Activated CD4-positive, alpha-beta T cell treated with anti-CD3 and anti-CD28 coated beads for 4 hours (primary cell): ENCODE measurements at places on chromosomes 16 and 17.

GRCh38 chr16:14193316-14193871 lies 122.3 kb downstream of the MRTFB start:
- DNase-seq, result peak; percentile 33

- DNase-seq, result no peak
Observed at GRCh38 chr17:81354252-81354953, 40.9 kb upstream of the BAHCC1 start.

- no peak for DNase-seq
Observed at GRCh38 chr16:386641-387156, 4.9 kb upstream of the PGAP6 start.

- DNase-seq, result no peak
Observed at GRCh38 chr16:85193115-85193493, 80.8 kb upstream of the CIBAR2 start.

GRCh38 chr17:77465358-77466041 lies 324.7 kb downstream of the SEC14L1 start:
- peak; percentile 80 for DNase-seq

GRCh38 chr16:81562174-81562849 lies 117.7 kb downstream of the CMIP start:
- no peak for DNase-seq

GRCh38 chr16:80105160-80105559 lies 435.6 kb upstream of the DYNLRB2 start:
- DNase-seq, result no peak

GRCh38 chr16:4218202-4218601 lies 23.7 kb downstream of the SRL start:
- no peak for DNase-seq

- DNase-seq, result no peak
Observed at GRCh38 chr17:78988152-78988551, 8.4 kb upstream of the LGALS3BP start.

DNA sequence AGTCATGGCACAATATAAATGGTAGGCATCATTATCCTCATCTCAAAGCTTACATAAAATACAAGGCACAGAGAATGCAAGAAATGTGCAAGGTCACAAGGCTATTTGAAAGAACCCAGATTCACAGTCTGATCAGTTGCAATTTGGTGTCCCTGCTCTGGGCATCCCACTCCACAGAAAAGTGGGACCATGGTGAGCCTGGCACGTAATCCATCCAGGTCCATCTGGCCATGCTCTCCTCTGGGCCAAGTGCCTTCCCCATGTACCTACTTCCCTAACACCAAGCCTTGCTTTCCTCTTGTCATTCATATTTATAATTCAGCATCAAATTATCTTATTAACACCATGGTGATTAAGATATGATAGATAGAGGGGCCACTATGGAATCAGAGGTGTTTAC lies 390.0 kb downstream of the CDH11 start:
- no peak for DNase-seq

DNA sequence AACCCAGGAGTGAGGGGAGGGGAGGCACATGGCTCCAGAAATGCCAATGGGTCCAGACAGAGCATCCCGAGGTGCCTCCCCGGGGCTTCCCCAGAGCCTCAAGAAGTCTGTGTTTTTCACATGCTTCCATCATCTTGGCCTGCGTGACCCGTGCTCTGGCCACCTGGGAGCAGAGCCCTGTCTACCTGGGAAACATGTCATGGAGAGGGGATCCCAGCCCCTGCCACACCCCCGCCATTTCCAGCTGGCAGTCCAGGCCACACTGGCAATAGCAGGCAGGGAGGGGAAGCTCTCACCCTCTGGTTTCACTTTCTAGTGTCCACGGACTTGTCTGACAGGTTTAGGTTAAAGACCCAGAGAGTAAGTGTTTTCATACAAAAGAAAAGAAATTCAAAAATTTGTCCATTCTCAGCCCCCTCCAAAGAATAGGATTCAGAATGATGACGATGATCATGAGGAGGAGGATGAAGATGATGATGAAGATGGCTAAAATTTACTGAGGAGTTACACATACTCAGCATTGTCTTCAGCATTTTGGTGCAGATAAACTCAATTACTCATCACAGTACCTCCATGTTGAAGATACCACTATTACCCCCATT lies 9.0 kb downstream of the SMIM5 start:
- no peak for DNase-seq

- no peak for DNase-seq
Observed at GRCh38 chr16:50804290-50804907, 62.5 kb downstream of the CYLD start.

GRCh38 chr16:55955845-55956244 lies 80.7 kb upstream of the CES5A start:
- no peak for DNase-seq

DNA sequence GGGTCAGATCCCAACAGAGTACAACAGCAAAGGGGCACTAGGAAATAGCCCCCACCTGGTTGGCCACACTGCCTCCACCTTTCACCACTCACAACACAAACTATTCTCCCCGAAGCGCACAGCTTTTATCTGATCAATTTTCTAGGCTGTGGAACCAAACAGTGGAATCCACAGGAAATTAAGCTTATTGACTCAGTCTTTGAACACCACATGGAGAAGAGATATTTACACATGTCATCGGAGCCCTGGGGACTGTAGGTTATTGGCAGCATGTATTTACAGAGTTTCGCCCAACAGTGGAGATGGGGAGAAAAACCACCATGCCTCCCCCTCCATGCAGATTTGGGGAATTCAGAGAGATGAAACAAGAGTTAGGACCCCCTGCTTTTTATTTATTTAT lies 154.8 kb downstream of the XYLT1 start:
- no peak for DNase-seq
